ENCODE measurements at places on chromosomes 3 and 15.

- DNase-seq, result no peak
These were observed 230.8 kb upstream of the MCTP2 start for GRCh38 chr15:94000606-94001005.

DNA sequence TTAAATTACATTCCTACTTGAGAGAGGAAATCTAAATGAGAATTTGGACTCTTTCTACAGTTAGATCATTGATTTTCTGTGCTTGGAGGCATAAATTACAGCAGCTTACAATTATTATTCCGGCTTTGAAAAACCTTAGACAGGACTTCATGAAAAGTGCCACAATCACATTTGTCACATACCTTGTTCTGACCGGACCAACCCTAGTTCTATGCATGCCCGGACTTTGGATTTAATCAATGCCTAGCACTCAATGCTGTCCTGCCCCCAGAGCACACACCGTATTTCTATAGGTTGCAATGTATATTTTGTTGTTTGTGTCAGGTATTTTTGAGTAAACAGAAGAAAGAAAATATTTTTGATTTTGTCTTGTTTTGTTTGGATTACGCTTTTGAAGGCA is 424.7 kb upstream of the PDZRN3 start:
- DNase-seq, result no peak

- DNase-seq, result no peak
These were observed 17.4 kb upstream of the NPTN start for GRCh38 chr15:73650416-73651126.

DNA sequence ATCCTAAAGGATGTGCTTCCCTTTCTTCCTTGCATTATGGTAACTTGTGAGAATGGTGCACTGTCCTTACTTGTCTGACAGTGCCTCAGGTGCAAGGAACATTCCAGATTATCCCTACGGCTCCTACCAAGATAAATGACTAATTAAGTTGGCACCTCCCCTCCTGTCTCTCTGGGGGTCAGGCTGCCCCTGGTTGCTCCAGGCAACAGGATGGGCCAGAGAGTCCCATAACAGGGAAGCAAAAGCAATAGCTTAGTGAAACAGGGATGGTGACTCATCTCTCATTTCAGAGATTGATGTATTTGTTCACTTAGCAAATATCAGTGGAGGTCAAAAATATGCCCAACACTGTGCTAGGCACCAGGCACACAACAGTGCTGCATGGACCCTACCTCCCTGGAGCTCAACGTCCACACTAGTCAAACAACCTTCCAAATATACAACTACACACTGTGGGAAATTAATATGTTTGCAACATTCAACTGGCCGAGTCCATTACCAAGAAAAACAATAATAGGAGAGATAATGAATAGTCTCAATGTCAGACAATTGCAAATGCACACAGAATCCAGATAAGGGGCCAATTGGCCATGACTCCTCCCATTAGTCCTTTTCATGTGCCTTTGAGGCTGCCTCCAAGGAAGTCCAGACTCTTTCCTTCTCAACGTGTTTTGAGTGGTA is 249.0 kb downstream of the TLE3 start:
- no peak for DNase-seq

DNA sequence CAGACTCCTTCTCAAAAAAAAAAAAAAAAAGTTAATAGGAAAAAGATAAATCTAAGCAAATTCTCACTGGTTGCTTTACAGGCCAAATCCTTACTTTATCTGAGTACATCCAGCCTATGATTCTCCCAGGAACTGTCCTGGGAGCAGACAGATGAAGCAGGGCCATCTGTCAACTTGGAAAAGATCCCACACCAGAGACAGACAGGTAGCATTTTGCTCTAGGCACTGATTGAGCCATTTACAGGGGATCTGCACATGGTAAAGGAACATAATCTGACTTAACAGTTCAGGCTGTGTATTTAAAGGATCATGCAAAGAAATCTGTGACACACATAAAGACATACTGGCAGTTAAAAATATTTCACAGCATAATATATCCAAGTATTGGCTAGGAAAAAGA is 1006.5 kb downstream of the TBL1XR1 start:
- no peak for DNase-seq

Data from anterior cingulate cortex (tissue), 58 donors.